ENCODE measurements at places on chromosomes 5 and 9. TPM values are rescaled to one million over a fixed set of nuclear protein-coding genes. Genes with fewer than 3 reads are reported as not detected.

GGTA1 gene
- not detected for total RNA-seq

C5orf58 gene
- not detected for total RNA-seq

LIFR gene
- total RNA-seq, result 0.25 TPM

PDLIM4 gene
- 1.2 TPM for total RNA-seq

CARTPT gene
- total RNA-seq, result not detected

PCDHGC4 gene
- total RNA-seq, result not detected

HCN1 gene
- total RNA-seq, result not detected

SPARC gene
- total RNA-seq, result 0.43 TPM

S1PR3 gene
- 7.1 TPM for total RNA-seq

HINT1 gene
- total RNA-seq, result 279 TPM

Measured in activated T-helper 2 cell treated with anti-CD3 and anti-CD28 coated beads, Interferon-gamma antibody, Interleukin-2, Interleukin-4, amounts not matched to agents 10 μg/mL and 5 μg/mL and 100 μg/mL, durations not matched to agents 14 hours and 24 hours and 36 hours (primary cell).